Naive thymus-derived CD8-positive, alpha-beta T cell (primary cell): ENCODE measurements at places on chromosomes 12 and 14.

DNA sequence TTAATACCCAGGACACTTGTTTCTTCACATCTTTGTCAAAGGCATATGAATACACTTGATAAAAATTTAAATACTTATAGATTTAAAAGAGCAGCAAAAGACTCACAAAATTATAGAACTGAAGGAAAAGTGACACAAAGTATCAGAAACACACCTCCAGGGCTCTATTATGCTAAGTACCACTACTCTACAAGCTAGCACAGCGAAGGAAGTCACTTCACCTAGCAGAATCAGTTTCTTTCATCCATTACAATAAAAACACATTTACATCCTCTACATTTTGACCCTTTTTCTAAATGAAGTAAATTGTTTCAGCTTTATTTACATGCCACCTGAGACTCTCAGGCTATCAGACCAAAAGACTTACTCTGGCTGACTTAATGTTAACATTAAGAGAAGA is 26.6 kb upstream of the PTPRB start:
- no peak for DNase-seq

GRCh38 chr12:33000016-33000415 is 103.4 kb upstream of the PKP2 start:
- DNase-seq: no peak

- no peak for DNase-seq
These were observed 217.9 kb downstream of the AEBP2 start for GRCh38 chr12:19657118-19657731.

DNA sequence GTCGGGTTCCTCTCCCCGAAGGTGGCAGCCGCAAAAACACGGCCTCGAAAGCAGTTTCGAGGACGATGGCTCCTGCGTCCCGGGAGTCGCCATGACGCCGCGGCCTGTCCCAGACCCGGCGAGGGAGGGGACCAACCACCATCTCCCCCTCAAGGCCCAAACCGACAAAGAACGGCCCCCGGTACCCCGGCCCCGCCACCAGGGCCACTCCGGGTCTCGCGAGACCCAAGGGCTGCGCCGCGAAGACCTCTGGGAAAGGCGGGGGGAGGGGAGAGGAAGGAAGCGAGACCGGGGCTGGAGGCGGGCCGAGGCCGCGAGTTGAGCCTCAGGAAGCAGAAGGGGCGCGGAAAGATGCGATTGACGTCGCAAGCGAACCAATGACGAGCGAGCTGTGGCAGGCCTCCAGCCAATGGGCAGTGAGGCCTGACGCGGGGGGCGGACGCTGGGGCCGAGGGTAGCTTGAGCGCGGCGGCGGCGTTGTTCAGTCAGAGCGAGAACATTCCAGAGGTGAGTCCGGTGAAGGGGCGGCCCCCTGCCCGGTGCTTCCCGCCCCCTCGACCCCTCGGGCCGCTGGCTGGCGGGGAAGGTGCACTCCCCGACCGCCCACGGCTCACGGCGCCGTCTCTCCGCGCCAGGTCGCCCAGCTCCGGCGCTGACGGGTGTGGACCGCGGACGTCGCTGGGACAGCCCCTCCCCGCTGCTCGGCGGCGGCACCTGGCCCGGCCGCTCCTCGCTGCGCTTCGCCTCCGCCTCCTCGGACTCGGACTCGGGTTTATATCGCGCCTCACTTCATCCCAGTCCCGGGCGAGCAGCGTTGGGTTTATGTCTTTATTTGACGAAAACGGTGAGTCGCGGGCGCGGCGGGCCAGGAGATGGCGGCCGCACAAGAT is at the start of gene EIF5:
Gene EIF5, plus strand, starts transcription at position 484 of the 890 bp plus-strand sequence. CDS start 1,624 bp downstream, outside the sequence.
- DNase-seq: peak; percentile 100

DNA sequence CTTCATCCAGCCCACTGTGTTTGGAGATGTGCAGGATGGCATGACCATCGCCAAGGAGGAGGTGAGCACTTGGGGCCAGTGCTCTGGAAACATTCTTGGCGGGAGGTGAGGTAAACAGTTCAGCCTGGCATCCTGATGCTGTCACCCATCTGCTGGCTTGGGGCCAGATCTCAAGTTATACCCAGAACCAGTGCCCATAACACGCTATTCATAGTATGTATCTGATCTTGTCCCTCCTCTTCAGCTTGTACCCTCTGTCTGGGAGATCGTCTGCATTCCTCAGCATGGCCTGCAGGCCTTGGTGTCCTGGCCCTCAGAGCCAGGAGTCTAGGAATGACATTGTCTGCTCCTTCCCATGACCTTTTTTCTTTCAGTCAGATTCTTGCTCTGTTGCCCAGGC is 31.4 kb downstream of the ALDH2 start:
- no peak for DNase-seq

GRCh38 chr12:115840159-115840558 is 437.3 kb downstream of the MED13L start:
- DNase-seq: no peak

GRCh38 chr12:79071498-79071897 is 206.9 kb downstream of the SYT1 start:
- DNase-seq: no peak

- no peak for DNase-seq
These were observed 57.4 kb downstream of the CMAS start for GRCh38 chr12:22103418-22103817.

GRCh38 chr14:94019329-94019728 is 6.8 kb upstream of the OTUB2 start:
- DNase-seq: no peak

GRCh38 chr12:110537605-110538409 is 35.7 kb downstream of the RAD9B start:
- no peak for DNase-seq

- peak; percentile 67 for DNase-seq
These were observed 841 bp downstream of the CALM1 start for GRCh38 chr14:90397425-90398314.

GRCh38 chr12:18823461-18823860 is 85.5 kb downstream of the CAPZA3 start:
- no peak for DNase-seq

- no peak for DNase-seq
These were observed 10.9 kb upstream of the NGB start for GRCh38 chr14:77281852-77282410.

GRCh38 chr12:66763467-66763866 is 84.6 kb upstream of the GRIP1 start:
- no peak for DNase-seq

- DNase-seq: no peak
These were observed 18.5 kb downstream of the SLC15A5 start for GRCh38 chr12:16258963-16259362.

DNA sequence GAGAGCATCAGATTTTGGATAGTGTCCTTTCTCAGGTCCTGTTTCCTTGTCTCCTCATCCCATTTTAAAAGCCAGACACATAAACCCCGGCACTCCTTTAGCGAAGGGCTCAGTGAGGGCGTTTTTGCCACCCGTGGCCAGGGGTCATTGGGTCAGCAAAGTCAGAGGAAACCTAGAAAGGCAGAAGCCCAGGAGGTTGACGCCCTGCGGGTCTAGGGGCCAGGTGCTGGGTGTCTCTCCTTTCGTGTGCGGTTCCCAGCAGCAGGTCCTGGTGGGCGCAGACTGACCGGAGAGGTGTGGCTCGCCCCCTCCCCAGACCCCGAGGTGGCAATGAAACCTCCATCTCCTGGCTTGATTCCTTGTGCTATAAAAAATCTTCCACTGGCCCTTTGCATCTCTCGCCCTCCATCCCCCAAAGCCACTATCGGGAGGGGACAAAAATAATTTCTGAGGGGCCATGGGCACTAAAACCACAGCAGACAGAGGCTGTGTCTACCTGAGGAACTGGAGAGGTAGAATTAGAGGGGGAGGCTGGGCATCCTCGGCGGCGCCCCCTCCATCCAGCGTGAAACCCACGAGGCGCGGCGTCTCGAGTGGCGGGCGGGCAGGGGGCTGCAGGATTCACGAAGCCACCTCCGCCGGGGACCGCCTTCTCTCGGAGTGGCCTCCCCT is 858 bp upstream of the FRMD6 start:
- DNase-seq: no peak

DNA sequence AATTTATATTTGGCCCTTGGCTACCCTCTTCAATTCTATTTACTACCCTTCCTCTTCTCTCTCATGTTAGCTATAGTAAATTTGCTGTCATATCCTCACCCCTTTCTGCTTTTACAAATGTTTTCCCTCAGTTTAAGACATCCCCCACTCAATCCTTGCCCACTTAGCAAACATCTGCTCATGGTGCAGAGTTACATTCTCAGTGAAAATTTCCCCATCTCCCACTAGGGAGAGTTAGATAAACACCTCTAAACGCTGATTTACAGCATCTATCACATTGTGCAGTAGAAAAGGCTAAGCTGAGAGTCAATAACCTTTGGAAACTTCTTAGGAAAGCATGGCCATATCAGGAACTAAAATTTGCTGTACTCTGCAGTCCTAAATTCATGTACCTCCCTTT is 69.0 kb downstream of the DENND5B start:
- DNase-seq: no peak

DNA sequence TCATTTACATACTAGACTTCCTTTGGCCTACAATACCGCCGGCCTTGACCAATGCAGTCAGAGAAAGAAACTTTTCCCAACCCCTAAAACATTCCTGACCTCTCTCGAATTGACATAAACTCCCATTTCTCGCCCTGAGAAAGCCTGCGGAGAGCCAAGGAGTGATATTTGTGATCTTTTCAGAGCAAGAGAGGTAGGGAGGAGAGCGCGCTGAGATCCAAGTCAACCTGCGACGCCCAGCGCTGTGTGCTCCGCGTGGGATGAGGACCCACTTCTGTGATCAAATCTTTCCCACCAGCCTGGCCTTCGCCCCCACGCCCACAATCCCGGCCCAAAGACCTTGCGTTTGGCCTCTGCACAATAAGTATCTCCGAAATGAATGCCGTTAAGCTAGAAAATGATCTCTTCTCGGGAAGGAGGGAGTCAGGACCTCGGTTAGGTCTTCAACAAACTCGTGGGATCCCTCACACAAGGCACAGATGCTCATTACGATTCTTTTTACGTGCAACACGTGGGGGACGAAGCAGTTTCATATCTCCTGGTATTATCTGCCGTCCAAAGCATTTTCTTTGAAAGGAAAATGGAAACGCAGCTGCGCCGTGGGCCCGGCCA is 6.3 kb upstream of the NPAS3 start:
- DNase-seq: no peak

- no peak for DNase-seq
These were observed 100.1 kb downstream of the SCAF11 start for GRCh38 chr12:45890276-45890675.

GRCh38 chr12:132433641-132434395 is 56.1 kb upstream of the FBRSL1 start:
- no peak for DNase-seq

- DNase-seq: no peak
These were observed 40.6 kb upstream of the MED13L start for GRCh38 chr12:116317986-116318575.

GRCh38 chr12:11559626-11560340 is 89.7 kb upstream of the ETV6 start:
- DNase-seq: no peak

DNA sequence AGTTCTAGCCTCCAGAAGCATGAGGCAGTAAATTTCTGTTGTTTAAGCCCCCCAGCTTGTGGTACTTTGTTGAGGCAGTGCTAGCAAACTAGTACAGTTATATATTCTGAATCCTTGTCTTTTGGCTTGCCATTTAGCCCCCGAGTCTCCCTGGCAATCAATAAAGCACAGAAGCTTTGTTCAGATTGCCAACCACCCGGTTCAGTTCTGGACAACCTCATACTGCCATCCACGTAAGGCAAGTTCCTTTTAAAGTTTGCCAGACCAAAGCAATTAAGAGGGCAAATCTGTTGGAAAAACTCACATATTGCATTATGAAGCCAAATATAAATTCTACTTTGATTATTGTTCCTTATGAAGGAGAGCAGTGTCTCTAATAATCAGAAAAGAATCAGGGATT is 67.1 kb downstream of the RERG start:
- no peak for DNase-seq

DNA sequence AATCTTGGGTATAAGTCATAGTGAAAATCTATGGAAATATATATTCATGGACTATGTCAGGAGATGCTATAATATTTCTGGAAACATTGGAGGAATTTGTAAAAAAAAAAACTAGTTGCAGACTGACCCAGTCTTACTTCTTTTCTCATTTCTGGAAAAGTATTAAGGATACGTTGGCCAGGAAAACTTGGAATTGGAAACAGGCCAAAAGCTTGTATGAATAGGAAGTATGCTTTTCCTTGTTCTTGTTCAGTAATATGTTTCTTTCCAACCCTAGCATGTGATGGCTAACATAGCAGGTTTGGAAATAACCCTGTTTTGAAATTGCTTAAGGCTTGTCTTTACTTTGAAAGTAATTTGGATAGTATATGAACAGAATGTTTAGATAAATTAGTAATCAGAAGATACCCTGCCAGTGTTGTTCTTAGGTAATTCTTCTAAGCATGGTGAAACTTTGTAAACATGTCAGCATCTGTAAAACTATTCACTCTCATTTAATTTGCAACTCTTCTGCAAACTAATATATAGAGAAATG is 316.2 kb downstream of the NPAS3 start:
- DNase-seq: no peak

- no peak for DNase-seq
These were observed 17.6 kb upstream of the AMIGO2 start for GRCh38 chr12:47097276-47097896.

- DNase-seq: no peak
These were observed 128.9 kb downstream of the FOXA1 start for GRCh38 chr14:37466003-37466622.

- DNase-seq: no peak
These were observed 34.1 kb upstream of the ITPR2 start for GRCh38 chr12:26867080-26867479.

GRCh38 chr14:104683653-104684448 is 5.6 kb upstream of the INF2 start:
- no peak for DNase-seq

DNA sequence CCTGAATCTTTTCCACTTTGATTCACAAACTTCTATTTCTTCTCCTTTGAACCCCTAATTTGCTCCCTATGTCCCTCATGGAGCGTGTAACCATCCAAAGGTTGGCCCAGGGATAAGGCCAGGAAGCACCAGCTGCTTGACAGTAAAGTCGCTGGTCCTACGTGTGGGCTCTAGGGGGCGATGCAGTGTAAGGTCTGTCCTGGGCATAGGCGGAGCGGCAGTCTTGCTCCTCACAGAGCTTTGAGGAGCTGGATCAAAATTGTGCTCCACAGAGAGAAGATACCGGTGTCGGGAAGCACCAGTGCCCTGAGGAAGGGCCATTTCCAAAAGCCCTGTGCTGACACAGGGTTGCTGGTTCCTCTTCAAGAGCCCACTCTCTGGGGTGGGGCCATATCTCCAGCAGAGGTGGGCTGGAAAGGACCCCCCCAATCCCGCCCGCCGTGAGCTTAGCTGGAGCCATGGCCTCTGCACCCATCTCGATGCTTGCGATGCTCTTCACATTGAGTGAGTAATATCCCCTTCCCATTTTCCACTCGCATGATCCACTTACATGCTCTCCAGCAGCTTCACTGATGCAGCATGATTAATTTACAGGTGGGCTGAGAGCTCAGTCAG is 49.9 kb upstream of the OR4E1 start:
- peak; percentile 22 for DNase-seq

- DNase-seq: no peak
These were observed 154.3 kb upstream of the NPAS3 start for GRCh38 chr14:32784405-32784804.

DNA sequence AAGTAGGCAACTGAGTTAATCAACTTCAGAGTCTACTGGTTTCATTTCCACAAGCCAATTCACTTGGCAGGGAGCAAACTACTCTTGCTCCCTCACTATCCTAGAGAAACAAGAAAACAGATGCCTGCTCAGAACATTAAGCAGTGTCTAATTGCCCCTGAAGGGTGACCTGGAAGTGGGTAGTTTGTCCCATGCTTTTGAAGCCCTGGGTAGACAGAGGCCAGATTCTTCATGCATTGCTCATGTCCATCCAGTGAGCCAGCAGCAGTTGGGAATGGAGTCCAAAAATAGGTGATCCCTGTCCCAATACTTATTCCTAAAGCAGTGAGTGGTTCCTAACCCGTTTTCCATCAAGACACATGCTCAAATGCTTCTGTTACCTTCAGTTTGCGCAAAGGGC is 48.8 kb downstream of the BICDL1 start:
- DNase-seq: no peak
